GM13977 (cell line): ENCODE measurements at places on chromosomes 1 and 21.

- no peak for DNase-seq
These were observed 281.7 kb upstream of the CXADR start for GRCh38 chr21:17231124-17231523.

- no peak for DNase-seq
These were observed 17.1 kb downstream of the COL18A1 start for GRCh38 chr21:45421846-45422775.

DNA sequence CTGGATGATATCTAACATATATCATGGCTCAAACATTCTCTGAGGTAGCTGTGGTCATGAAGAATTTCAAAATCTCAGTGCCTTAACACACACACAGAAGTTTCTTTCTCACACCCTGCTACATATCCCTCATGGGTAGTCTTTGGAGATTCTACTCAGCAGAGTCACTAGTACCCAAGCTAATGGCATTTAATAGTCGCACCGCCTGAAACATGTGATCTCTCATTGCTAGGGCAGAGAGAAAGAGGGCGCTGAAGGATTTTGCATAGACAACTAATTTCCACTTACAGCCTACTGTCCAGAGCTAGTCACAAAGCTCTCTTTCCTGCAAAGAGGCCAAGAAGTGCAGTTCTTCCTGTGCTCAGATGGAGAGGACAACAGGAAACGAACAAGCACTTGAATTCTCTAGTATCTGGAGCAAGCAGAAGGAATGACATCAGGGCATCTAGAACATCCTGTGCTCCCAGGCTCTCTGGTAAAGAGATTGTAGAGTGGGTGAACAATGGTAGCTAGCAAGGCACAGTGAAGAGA lies 183.4 kb upstream of the PTBP2 start:
- no peak for DNase-seq

DNA sequence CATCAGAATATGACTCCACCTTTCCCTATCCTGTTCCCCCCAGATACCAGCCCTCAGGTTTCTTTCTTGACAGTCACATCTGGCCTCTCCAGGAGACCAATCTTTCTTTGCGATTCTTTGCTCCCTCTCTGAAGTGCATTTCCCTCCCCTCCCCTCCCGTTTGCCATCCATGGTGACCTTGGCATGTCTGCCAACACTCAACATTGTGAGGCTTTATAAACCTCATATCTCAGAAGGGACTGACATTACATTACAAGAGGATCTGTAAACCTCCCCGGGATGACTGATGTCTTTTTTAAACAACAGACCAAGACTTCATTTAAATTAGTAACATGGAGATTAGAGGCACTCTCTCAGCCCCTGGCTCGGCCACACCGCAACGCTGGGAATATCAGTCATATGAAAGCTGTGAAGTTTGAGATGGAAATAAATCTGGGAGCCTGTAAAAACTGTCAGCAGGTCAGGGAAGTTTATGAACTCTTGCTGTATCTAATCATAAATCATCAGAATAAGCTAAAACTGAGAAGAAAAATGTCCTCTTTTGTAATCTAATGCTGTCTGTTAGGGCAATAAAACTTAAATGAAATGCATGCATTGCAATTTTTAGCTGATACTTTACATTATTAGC lies 401.7 kb upstream of the PROX1 start:
- DNase-seq, result no peak

DNA sequence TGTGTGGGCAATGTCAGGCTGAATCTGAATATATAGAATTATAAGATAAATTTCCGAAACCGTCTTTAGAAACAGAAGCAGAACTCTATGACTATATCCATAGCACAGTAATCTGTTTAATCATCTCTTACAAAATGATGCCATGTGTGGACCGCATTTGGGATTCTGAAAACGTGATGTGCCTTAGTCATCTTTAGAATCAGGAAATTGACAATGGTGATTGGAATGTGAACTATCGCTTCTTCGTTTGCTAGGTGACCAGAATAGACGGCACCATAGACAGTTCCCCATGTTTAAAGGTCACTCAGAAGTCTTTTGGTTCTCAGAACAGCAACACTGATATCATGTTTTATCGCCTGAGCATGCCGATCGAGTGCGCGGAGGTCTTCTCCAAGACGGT lies 300.3 kb downstream of the ZP4 start:
- DNase-seq, result no peak

GRCh38 chr1:204633665-204634064 lies 51.9 kb downstream of the LRRN2 start:
- no peak for DNase-seq

- no peak for DNase-seq
These were observed 276.5 kb upstream of the USP25 start for GRCh38 chr21:15453261-15453660.

- peak; percentile 31 for DNase-seq
These were observed 43.4 kb downstream of the URB1 start for GRCh38 chr21:32349333-32349944.

DNA sequence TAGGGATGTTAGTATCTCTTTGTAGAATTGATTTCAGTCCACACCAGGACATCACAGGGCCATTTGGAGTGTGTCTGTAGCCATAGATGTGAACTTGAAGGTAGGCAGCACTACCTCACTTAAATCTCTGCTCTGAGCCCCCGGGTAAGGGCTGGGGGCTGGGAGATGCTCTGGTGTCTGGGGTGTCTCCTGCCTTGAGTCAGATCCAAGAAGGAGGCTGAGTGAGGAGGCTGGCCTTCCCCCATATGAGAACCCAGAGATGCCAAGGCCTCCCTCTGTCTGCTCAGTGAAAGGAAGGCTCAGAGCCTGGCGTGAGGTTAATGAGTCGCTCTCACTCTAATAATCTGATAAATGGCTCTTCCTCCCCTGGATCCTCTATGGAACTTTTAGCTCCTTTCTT lies 161.6 kb downstream of the ACTL8 start:
- DNase-seq, result no peak

- DNase-seq, result peak; percentile 78
These were observed 1.9 kb upstream of the ZFYVE9 start for GRCh38 chr1:52139817-52140540.

GRCh38 chr1:169894424-169895145 lies 889 bp upstream of the SCYL3 start:
- no peak for DNase-seq

DNA sequence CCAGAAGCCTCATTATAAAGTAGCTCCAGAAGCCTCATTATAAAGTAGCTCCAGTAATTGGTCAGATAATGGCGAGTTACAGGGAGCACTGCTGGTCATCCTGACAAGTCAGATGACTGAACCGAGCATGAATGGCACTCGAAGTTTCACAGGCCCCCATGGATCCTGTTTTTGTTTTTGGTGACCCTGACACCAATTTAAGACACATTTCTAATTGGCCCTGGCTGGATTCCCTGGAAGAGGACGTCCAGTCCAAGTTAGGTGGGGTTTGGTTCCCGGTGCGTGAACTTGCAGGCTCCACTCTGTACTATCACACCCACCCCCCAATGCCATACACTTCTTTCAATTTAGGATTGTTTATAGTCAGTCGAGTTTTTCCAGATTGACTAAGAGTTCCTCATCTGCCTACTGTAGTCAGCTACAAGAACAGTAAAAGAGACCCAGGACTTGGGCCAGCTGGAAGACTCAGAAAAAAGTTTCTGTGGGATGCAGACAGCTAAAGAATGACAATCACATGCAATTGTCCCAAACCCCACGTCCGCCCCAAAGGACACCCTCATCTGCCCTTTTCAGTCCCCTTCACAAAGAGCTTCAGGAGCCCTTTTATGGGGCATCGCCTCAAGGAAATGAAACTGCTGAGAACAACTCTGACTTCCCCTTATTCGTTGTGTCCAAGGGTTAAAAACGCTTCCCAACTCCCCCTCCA lies 2.7 kb downstream of the DHRS3 start:
- DNase-seq, result no peak

DNA sequence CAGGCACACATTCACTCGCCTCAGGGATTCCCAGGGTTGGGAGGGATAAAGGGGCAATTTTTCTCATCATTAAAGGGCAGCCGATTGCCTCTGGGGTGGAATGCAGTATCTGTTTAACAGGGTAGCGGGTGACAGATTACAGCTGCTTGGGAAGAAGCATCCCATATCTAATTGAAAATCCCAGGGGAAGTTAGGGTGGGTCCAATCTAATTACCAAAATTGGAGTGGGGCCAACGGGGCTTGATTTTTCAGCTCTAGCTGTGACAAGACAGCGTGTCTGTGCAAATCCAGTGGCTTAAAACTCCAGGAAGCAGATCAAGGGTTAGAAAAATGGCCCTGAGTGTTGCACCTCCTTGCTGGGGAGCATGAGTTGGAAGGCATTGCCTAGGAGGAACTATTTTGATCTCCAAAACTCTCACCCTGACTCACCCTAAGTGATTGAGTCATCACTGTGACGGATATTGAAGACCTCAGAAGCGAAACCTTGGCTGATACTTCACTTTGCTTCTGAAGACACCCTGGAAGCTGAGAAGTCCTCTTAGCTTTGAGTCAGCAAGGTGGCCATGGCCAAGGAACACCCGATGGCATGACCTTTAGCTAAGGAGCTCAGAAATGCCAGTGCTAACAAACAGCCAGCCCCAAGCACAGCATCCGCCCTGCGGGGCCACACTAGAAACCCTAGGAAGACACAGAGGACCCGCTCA lies 46.0 kb downstream of the GRHL3 start:
- DNase-seq, result peak; percentile 79

DNA sequence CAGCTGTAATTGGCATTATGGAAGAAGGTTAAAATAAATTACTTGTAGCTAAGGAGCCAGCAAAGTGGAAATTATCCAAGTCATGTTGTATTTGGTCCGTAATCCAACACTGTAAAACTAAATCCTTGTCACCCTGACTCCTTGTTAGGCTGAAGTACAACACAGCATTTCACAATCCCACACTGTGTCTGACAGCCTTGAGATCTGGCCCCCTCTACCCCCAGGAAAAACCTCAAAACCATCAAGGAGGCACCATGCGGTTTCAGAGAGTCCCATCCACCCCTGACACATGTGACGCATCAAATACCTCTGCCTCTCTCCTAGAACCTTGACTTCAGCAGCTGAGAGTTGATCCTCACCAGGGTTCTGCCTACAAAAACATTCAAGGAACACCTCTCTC lies 41.0 kb downstream of the LMX1A start:
- no peak for DNase-seq

GRCh38 chr1:33057095-33057494 lies 20.4 kb upstream of the AK2 start:
- DNase-seq, result no peak
